ENCODE measurements at places on chromosomes 1 and 21.

GRCh38 chr21:35328856-35329455, 279.9 kb upstream of the RUNX1 start:
- DNase-seq, result no peak

GRCh38 chr1:171470726-171471125, 14.6 kb upstream of the PRRC2C start:
- DNase-seq, result no peak

- no peak for DNase-seq
Observed at GRCh38 chr1:63000508-63000907, 216.6 kb downstream of the ATG4C start.

GRCh38 chr21:37866027-37866426, 50.2 kb downstream of the KCNJ6 start:
- no peak for DNase-seq

All from urothelium cell line (cell line).